ENCODE measurements at places on chromosomes 4 and X.

GRCh38 chr4:13399257-13399656 lies 84.9 kb downstream of the RAB28 start:
- DNase-seq = no peak

- DNase-seq = no peak
Measured at GRCh38 chr4:57048590-57049304, 61.4 kb downstream of the IGFBP7 start.

- DNase-seq = no peak
Measured at GRCh38 chrX:74292808-74293123, 11.2 kb upstream of the ZCCHC13 start.

GRCh38 chr4:4361883-4362282 lies 25.0 kb upstream of the NSG1 start:
- no peak for DNase-seq

DNA sequence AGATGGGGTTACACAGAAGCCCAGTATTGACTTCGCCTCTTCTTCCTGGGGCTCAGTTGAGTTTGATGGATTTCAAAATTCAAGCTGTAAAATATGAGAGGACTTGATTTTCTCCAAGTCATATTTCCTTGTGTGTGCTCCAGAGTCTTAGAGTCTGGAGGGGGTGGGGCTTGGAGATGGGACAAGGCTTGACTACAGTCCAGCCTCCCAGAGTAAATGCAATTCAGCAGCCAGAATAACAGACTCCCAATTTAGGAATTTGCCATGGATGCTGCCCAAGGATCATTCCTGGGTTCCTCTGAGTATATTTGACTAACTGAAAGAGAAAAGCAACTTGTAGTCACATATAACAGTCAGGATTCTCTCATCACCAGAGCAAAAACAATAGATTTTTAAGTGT lies 53.7 kb upstream of the RBPJ start:
- no peak for DNase-seq

DNA sequence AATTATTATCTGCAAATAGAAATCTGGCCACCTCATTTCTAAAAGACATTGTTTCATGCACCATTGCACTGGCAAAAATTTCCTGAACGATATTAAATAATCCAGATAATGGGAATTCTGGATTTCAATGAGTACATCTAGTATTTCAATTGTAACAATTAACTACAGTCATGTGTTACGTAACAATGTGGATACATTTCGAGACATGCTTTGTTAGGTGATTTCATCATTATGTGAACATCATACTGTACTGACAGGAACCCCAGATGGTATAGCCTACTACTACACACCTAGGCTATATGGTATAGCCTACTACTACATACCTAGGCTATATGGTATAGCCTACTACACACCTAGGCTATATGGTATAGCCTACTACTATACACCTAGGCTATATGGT lies 14.8 kb downstream of the LAMTOR3 start:
- no peak for DNase-seq

GRCh38 chr4:6222761-6223292 lies 22.5 kb upstream of the JAKMIP1 start:
- DNase-seq = no peak

- no peak for DNase-seq
Measured at GRCh38 chr4:17475481-17475880, 36.4 kb downstream of the QDPR start.

GRCh38 chr4:63233671-63234070 lies 1175.6 kb downstream of the TECRL start:
- no peak for DNase-seq

- DNase-seq = no peak
Measured at GRCh38 chrX:25523574-25524540, 508.1 kb upstream of the ARX start.

DNA sequence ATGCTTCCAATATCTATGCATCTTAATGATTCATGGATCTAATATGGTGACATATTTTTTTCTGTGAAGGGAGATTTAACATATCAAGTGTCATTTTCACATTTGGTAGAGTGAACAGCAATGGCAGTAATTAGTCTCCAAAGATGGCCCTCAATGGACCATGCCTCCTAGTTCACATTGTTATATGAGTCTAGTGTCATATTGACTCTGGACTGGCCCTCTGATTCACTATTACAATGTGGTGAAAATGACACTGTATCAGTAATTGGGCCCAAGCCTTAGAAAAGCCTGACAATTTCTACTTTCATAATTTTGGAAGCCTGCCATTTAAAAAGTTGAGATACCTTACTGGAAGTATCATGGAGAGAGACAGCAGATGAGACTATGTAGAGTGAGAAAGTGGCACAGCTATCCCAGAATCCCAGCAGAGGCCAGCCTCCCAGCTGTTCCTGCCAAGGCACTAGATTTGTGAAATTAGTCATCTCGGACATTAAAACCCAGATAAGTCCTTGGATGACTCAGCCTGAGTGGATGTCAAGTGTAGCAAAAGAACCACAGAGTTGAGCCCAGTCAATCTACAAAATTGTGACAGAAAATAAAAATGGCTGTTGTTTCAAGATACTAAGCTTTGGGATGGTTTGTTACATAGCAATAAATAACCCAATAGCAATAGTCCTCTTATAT lies 68.4 kb downstream of the ARHGEF38 start:
- no peak for DNase-seq

DNA sequence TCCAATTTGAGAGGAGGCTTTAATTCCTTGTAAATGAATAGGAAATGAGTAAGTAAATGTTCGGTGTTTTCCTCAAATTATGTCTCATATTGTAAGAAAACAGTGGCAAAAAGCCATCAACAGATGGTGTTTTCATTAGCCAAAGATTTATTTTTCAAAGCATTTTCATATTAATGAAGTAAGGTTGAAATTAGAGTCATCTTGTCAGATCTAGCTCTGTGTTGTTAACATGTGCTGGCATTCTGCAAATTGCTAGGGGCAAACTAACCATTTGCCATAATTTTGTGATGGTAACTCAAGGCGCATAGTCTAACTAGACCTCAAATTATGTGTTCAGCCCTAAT lies 24.7 kb downstream of the MID2 start:
- no peak for DNase-seq

GRCh38 chrX:68719904-68720614 lies 72.6 kb downstream of the STARD8 start:
- no peak for DNase-seq

DNA sequence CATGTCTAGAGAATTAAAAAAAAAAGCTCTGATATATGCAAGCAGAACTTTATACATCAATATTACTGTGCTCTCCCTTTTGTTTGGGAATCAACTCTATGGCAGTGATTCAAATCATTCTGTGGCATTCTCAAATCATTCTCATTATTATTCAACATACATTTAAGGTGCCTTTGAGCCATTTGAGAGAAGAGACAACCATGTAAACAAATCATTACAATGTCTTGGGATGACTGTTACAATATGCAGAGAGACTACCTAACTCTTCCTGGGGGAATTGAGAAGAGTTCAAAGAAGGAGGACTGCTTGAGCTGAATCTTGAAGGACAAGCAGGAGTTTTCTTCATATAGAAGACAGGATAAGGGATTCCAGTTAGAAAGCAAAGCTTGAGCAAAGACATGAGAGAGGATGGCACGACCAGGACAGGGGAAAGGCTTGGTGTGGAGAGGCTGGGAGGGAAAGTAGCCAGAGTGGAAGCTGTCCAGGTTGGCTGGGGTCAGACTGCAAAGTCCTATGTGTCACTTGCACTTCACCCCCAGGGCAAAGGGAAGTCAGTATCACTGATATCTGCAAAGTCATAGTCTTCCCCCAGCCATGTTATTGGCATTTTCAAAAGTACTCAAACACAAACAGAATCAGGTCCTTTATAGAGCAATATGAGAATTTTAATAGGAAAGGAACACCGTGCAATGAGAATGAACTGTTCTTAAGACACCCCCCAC lies 9.0 kb downstream of the SEC24D start:
- DNase-seq = no peak

DNA sequence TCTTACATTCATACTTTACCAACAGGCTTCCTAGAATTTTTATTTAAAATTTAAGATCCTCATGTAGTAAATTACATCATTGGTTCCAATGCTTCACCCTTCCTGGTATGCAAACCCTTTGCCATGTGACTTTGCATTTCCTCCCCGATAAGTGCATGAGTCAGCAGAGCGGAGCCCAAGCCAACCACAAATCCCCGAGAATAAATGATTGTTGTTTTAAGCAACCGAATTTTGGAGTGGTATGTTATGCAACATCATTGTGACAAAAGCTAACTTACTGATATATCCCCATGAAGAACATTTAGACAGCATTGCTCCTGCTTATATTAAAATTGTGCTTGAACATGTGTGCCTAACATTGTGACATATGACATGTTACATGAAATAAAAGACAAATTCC lies 199.4 kb upstream of the DDX53 start:
- no peak for DNase-seq

DNA sequence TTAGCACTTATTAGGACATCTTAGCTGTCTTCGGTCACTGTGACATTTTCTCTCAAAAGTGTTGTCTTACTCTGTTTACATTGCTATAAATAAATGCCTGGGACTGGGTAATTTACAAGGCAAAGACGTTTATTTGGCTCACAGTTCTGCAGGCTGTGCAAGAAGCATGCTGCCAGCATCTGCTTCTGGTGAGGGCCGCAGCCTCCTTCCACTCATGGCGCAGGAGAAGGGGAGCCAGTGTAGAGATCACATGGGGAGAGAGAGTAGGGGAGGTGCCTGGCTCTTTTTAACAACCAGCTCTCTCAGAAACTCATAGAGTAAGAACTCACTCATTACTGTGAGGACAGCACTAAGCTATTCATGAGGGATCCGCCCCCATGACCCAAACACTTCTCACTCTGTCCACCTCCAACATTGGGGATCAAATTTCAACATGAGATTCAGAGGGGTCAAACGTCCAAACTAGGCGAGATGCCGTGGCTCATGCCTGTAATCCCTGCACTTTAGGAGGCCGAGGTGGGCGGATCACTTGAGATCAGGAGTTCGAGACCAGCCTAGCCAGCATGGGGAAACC lies 43.5 kb upstream of the HERC6 start:
- DNase-seq = no peak

GRCh38 chr4:184671101-184671500 lies 21.6 kb downstream of the PRIMPOL start:
- no peak for DNase-seq

GRCh38 chr4:138107023-138107422 lies 135.1 kb downstream of the SLC7A11 start:
- DNase-seq = no peak

DNA sequence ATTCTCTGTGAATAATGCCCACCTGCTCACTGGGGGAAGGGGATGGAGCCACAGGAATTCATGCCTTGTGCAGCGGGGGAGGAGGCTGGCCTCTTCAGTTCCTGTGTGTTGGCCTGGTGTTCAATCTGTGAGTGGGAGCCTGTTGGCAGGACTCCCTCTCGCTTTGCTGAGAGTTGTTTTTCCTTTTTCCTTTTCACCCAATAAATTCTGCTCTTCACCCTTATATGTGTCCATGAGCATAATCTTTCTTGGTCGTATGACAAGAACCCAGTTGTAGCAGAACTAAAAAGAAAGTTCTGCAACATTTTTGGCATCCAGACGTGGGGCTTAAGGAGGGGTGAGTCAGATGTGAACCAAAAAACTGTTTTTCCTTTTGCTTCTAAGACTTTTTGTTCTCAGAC lies 235.2 kb upstream of the HDX start:
- no peak for DNase-seq

DNA sequence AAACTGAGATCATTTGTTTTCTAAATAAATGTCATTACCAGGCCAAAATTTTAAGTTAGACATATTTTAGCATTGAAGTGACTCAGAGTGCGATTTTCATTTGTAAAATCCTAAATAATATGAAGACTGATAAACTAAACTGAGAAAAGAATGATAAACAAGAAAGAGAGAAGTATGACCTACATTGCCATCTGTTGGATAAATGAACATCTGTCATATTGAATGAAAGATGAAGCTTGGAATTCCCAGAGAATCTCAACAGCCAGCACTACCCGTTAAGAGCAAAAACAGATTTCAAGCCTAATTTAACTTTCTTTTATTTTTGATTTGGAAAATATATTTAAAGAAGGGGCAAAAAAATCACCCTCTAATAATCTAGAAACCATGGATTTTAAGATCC lies 591.0 kb upstream of the ATOH1 start:
- no peak for DNase-seq

DNA sequence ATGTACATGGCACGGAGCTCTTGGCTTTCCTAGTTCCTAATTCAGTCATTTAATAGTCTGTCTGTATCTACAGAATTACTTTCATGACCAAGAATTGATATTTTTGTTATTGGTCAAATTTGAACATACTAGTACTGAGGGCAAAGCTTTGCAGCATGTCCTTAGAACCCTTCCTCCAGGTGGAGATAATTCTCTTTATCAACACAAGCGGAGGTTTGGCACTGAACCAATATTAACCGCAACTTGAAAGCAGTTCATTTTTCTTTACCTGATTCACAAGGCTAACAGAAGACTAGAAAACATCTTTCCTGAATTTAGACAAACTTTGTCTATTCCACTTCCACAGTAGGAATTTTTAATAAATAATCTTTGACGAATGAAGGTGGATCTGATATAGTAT lies 73.8 kb downstream of the TACR3 start:
- no peak for DNase-seq

GRCh38 chrX:110284159-110284558 lies 33.7 kb downstream of the AMMECR1 start:
- DNase-seq = no peak

- no peak for DNase-seq
Measured at GRCh38 chr4:187432310-187432709, 563.3 kb upstream of the ZFP42 start.

GRCh38 chr4:151803246-151803645 lies 42.4 kb upstream of the GATB start:
- DNase-seq = no peak

GRCh38 chr4:107736924-107737448 lies 17.0 kb upstream of the PAPSS1 start:
- DNase-seq = no peak

DNA sequence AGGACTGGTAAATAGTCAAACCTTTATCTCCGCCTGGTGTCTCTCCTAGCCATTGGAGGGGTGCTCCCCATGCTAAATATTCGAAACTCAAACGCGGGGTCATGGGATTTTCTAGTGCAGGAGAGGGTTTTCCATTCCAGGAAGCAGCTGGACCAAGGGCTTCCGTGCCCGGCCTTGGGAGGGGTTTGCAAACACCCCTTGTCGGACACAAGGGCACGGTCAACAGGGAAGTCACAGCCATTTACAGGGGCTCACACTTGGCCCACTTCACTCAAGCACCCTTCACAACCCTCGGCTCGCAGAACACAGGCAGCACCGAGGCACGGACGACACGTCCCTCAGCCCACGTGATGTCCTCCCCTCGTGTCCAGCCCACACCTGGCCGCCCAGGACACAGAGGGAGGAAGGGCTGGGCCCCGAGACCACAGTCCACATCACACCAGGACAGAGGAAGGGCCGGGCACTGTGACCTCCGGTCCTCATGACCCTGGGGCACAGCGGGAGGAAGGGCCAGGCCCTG lies 10.3 kb upstream of the PLCXD1 start:
- DNase-seq = no peak

DNA sequence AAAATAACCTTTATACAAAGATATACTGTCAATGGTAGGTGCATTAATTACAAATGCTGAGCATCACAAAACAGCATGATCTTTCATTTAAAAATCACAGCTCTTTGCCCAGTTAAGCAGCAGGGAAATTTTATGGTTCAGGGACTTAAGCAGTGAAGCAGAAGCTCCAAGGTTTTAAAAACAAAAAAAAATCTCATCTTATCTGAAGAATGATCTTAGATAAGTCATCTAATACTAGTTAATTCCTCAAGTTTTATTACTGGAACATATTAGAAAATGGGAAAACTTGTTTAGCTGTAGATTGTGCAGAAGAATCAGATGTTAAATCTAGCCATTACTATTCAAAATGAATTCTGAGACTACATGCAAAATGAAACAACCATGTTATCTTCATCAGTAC lies 289.9 kb downstream of the GASK1B start:
- DNase-seq = no peak

Data from stimulated activated CD8-positive, alpha-beta memory T cell treated with anti-CD3 and anti-CD28 coated beads, Interleukin-15, amount 100 ng/mL, for 24 hours (primary cell).